AG10803 (cell line): ENCODE measurements at places on chromosomes 1 and 21.
A peak's percentile ranks its signal among the peaks of the same experiment; 100 is the strongest.

DNA sequence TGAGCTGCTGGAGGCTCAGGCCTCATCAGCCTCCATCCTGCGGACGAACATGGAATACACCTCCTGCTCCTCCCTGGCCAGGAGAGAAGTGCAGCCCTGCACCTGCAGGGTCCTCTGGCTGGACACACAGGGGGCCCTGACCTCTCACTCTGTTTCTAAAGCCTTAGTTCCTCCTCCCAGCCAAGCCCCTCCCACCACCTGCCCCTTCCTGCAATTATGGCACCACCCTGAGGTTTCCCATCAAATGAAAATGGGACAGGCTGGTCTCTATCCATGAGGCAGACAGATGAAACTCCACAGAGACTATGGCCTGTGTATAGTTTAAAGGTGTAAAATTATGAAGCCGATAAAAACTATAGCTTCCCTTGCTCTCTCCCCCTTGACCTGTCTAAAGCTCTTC is 42.6 kb downstream of the CACNA1S start:
- no peak for DNase-seq

DNA sequence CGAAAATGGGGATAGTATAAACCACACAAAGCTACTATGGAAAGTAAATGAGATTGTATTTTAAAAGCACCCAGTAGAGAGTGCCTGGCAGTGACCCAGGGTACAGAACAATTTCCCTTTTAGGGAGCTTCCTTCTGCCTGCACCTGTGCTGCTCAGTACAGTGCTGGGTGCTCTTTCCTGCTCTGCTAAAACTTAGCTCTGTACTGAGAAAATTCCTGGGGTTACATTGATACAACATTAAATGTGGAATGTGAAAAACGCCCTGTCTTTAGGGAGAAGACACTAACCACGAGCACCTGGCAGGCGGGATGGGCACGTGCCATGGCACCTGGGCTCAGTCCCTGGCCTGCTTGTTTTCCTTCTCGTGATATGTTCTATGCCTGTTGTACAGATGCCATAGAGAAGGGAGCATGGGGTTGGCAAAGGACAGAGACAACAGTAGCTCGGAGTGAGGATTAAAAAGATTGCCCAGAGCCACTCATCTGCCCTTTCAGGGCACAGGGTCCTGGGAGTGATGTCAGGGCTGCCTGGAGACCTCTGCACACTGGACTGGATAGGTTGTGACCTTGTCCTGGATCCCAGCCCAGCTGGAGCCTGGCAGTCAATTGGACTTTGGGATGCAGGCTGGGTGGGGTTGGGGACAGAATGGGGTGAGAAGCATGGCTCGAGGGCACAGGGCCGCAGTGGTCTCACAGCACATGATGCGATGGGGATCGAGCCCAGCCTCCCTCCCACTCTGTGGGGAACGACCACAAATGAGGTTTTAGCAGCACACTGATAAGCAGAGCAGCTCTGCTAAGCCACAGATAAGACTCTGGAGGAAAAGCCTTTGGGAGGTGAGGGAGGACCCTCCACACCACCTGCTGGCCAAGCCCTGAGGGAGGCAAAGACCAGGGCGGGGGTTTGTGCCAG is 4.2 kb downstream of the SPATA46 start:
- DNase-seq, result no peak

GRCh38 chr1:110420874-110421793 is 13.6 kb upstream of the LAMTOR5 start:
- peak; percentile 37 for DNase-seq

- peak; percentile 34 for DNase-seq
Measured at GRCh38 chr21:16821588-16821987, 691.3 kb upstream of the CXADR start.

GRCh38 chr21:25776440-25776839 is 41.7 kb downstream of the GABPA start:
- DNase-seq, result no peak

GRCh38 chr21:26954662-26955121 is 12.2 kb downstream of the ADAMTS5 start:
- peak; percentile 85 for DNase-seq

GRCh38 chr1:84355556-84355955 is 42.7 kb upstream of the DNASE2B start:
- no peak for DNase-seq

- DNase-seq, result no peak
Measured at GRCh38 chr1:15064217-15064929, 89.2 kb upstream of the TMEM51 start.

- DNase-seq, result peak; percentile 61
Measured at GRCh38 chr1:113783254-113784103, 24.2 kb upstream of the PHTF1 start.

GRCh38 chr1:178899402-178899801 is 28.5 kb upstream of the ANGPTL1 start:
- DNase-seq, result no peak

DNA sequence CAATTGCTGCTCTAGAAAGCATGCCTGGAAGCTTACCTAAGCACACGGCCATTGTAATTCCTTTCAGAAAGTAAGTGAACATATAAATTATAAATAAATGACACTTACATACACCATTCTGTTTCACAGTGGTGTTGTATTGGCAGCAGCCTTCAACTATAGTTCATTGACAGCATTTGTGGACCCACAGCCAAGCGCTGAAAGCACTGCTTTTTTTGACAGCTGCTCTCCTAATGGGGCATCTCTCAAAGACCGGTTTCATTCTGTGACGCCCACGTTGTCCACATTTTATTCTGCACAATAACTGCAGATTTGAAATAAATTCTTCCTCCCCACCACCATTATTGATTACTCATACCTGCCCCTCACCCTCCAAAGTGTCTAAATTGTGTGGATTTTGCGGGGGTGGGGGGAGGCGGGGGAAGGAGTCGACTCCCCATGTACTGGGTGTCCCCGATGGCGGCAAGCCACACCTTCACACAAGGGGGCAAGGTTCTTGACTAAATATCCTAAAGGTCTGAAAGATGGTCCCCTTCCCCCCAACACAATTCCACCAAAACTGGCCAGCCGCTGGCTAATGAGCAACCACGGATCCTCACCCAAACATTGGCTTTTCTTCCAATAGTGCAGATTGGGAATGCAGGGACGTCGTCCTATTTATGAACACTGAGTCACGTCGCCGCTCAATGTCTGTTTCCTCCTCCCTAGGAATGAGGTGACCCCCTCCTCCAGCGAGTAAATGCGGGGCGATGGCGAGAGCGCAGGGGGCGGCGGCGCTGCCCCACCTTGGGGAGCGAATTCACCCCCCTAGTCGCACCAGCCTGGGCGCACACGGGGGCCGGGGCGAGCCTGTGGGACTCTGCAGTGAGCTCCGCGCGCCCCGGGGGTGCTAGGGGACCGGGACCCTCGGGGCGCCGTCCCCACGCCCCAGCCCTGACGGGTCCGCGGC is 960 bp downstream of the RCAN1 start:
- DNase-seq, result peak; percentile 9

- peak; percentile 79 for DNase-seq
Measured at GRCh38 chr1:168261390-168261789, 19.3 kb upstream of the TBX19 start.

DNA sequence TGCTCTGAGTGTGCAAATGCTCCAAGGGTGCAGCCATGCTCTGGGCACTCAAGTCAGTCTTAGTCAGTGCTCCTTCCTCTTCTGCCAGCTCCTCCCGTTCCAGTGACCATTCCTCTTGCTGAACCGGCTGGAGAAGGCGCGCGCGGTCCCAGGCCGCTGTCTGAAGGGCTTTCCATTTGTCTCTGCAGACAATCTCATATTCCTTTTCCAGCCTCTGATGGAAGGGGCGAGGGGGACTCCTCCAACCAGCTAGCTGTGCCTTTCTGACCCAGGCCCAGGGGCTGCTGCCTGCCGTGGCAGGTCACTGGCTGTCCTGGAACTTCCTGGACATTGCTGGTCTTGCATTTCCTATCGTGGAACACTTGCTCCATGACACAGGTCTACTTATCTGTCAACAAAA is 67.5 kb downstream of the RIPK4 start:
- DNase-seq, result no peak

DNA sequence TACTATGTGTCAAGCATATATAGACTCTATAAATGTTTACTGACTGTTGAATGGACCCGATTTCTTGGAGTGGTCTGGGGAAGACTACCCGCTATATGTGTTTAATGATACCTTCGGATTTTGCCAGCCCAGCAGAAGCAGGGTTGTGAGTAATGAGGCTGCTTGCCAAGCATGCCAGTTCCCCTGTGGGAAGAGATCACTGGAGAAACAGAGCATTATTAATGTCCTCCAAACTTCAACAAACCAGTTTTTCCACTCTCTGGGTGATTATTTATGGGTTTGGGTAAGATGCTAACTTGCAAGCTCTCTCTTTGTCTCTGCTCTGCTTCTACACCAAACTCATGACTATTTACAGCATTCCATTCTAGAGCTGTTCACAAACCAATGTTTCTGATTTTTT is 25.1 kb upstream of the PHGDH start:
- no peak for DNase-seq

DNA sequence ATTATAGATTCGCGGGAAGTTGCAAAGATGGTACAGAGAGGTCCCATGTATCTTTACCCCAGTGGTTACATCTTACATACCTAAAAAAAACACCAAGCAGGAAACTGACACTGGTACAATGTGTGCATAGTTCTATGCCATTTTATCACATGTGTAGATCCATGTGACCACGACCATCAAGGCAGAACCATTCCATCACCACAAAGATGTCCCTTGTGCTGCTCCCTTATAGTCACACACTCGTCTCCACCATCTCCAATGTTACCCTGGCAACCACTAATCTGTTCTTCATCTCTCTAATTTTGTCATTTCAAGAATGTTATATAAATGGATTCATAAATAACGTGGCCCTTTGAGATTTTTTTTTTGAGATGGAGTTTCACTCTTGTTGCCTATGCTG is 156.9 kb upstream of the MAGI3 start:
- no peak for DNase-seq

DNA sequence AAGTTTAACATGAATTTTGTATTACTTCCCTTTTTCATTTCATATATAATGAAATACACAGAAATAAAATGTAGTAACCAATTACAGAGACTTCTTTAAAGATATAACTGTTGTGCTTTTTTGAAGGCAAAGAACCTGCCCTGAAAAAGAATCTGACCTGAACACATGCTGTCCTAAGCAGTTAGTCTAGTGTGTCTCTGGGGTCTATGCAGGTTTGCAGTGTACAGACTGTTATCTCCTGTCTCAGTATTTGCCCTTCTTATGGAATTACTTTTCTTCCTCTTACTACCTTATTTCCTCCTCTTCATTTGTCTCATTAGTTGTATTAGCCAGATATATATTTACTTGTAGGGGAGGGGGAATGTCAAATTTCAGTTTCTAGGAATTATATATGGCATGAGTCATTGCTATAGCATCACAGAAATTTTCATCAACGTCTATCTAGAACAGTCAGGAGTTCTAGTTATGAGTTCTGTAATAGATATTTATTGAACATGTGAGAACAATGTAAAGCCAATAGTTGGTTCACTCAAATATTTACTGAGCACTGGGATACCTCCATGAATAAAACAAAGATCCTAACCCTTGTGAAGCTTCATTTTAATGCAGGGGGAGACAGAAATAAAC is 28.4 kb upstream of the PLEKHO1 start:
- DNase-seq, result no peak

GRCh38 chr1:205639567-205639966 is 7.8 kb upstream of the ELK4 start:
- DNase-seq, result no peak

DNA sequence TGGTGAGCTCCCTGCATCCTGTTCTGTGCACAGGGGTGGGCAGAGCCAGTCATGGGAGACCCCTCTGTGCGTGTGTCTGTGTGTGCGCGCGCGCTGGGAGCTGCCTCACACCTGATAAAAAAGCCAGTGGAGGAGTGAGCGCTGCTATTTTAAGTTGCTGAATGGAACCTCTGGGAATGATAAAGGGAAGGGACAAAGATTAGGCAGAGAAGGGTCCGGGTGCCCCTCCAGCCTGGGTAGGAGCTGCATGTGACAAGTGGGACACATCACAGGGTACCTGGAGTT is 847 bp downstream of the ADORA1 start:
- DNase-seq, result no peak

GRCh38 chr1:46134660-46135331 is 2.4 kb upstream of the PIK3R3 start:
- peak; percentile 56 for DNase-seq

DNA sequence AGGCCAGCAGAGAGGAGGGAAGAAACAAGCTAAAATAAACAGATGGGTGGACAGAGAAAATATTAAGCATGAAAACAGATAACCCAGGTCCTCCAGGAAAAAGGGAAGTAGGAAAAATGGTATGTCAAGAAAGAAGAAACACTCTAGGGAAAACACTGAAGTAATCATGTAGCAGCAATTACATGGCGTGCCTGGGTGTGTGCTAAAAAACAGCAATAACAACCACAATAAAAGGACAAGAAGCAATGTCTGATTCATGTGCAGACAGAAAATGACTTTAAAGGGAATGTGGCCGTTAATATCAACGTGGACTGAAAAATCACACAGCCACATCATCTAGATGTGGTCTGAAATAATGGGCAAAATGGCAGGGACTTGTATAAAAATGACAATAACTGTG is 369.7 kb downstream of the PTBP2 start:
- no peak for DNase-seq

- DNase-seq, result peak; percentile 86
Measured at GRCh38 chr1:29122682-29123052, 1.0 kb downstream of the TMEM200B start.

GRCh38 chr1:215825056-215825455 is 258.0 kb downstream of the KCTD3 start:
- DNase-seq, result no peak

DNA sequence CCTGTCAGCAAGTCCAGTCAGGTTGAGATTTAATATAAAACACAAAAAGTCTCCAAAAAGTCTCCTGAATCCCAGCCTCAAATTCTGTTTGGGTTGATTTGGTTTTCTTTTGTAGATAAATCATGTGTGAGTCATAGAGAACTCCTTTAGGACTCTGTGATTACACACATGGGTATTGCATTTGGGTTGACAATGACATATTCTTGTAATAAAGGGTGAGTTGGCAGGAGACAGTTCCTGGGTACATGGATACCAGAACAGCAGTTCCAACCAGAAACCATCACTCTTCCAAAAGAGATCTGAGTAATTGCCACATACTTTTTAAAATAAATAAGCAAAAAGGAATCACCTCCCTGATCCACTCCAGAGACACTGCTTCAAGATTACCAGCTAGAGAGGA is 8.9 kb downstream of the CR2 start:
- DNase-seq, result peak; percentile 9

- no peak for DNase-seq
Measured at GRCh38 chr1:201427963-201428362, 6.4 kb upstream of the TNNI1 start.

- peak; percentile 35 for DNase-seq
Measured at GRCh38 chr1:37795340-37796125, 1.9 kb downstream of the MANEAL start.

DNA sequence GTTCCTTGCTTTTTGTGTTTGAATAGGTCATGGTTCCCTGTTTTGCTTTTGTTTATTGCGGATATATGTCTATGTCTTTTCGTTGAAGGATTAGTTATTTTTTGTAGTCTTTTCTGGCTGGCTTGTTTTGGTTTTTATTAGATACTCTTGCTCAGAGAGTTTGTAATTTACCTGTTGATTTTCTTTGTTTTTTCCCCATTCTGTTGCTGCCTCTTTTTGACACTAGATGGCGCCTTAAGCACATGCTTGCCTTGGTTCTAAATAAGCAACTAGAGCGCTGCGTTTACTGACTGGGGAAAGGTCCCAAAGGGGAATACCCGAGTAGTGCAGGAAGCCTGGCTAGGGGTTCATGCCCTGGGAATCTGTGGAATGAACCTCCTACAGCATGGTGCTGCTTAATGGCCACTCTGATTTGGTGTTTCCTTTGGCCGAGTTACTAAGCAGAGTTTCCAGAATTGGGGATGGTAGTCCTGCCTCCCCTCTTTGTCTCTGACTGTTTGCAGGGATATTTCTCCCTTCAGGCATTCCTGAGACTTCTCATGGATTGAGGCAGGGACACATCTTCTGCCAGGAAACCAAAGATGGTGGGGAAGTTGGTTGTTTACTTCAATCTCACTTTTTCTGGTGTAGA is 143.2 kb downstream of the PTPRU start:
- peak; percentile 8 for DNase-seq
